Tibial nerve (tissue), 4 donors: ENCODE measurements at places on chromosomes 3 and 15.

GRCh38 chr15:77120576-77120975, 49.7 kb upstream of the TSPAN3 start:
- no peak for DNase-seq

DNA sequence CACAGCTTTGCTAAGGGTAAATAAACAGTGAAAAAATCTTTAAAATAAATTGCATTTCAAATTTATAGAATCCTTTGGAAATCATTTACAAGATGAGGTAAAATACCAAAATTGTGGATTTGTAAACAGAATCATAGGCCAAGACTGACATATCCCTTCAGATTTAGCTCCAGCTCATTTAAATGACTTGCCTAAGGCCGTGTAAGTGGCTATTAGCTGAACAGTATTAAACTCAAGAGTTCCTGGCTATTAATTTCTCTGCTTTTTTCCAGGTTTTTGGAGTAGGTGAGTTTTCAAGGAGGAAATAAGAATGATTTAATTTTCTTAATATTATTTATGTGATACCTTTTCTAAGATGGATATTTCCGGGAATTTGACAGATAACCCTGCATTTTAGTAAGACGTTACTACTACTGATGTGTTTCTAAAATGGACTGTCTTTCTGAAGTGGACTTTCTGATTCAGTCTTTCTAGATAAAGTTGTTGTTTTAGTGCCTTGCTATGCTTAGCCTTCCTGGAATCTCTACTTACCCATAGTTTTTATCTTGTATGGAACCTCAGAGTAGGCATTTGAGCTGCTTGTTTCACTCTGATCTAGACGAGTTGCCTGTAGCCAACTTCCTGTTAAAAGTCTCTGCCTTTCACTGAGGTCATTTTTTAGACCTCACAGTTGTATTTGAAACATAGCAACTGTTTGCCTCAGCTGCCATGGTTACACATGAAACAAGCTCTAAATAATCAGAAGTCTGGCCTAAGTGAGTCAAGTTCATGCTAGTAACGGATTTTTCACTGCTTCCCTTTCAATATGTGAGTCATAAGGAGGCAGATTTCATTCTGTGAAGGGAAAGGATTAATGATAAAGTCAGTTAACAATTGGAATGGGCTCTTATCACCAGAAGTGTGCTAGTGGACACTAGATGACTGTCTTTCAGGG, 127.0 kb downstream of the KLHL25 start:
- DNase-seq = peak; percentile 53

GRCh38 chr3:18481946-18482548, 56.9 kb upstream of the SATB1 start:
- DNase-seq = no peak

DNA sequence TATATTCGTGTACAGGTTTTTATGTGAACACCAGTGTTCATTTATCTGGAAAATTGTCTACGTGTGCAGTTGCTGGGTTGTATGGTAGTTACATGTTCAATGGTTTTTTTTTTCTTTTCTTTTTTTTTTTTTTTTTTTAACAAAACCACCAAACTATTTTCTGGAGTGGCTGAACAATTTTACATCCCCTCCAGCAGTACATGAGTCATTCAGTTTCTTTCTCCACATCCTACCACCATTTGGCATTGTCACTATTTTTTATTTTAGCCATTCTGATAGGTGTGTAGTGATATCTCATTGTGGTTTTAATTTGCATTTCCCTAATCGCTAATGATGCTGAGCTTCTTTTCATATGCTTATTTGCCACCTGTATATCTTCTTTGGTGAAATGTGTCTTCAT, 256.3 kb upstream of the EOMES start:
- no peak for DNase-seq

DNA sequence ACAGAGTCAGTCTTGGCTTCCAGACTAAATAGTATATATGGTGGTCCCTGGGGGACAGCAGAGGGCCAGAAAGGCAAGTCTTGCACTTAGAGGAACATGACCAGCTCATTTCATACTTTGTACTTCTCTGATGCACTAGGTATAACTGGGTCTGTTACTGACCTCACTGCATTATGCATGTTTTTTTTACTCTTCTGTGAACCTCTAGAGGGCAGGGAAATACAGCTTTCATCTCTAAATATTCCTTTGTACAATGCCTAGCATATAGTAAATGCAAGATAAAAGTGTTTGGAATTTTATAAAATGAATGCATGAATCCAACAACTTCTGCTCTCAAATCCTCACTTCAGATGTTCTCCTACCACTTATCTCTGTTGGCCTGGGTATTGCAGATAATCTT, 23.4 kb upstream of the ARL14 start:
- no peak for DNase-seq

DNA sequence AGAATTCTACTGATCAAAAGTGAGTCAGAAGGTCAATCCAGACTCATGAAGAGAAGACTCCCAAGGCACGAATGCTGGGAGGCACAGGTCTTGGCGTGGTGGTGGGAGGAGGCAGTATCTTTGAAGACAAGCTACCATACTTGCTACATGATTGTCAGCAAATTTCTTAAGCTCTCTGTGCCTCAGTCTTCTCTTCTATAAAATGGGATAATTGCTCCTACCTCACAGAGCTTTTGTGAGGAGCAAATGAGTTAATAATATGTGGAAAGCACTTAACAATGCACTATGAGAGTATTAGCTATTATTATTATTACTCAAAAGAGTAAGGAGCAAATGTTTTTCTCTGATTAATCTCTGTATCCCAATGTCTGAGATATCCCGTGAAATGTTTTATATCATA, 36.2 kb downstream of the EHD4 start:
- no peak for DNase-seq

DNA sequence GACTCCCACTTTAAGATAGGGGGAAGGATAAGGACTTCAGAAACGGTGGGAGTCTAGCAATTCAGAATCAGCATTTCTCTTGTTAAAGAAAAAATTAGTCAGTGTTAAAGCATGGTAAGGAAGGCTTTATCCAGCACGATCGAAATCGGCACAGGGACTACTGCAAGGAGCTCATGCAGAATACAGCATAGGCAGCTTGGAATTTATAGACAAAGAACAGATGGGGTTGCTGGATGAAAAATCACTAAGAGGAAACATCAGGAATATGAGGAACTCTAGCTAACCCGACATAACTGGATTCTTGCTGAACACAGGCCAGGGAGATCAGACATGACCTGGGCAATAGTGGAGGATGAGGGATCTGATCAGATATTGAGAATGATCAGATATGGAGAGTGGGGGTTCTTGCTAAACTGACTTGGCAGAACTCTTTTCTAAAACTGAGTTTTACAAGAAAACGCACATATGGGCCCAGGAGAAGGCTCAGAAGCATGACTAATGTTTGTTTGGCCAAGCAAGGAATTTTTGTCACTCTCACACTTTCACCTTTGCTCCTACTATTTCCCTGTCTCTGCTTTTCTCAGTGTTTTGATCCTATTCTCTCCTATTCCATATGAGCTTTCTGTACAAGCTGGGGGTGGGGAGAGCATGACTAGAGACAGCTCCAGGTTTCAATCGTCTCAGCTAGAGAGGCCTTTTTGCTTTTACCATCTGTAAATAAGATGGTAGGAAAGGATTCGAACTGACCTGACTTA, 3.9 kb upstream of the PLCH1 start:
- no peak for DNase-seq

DNA sequence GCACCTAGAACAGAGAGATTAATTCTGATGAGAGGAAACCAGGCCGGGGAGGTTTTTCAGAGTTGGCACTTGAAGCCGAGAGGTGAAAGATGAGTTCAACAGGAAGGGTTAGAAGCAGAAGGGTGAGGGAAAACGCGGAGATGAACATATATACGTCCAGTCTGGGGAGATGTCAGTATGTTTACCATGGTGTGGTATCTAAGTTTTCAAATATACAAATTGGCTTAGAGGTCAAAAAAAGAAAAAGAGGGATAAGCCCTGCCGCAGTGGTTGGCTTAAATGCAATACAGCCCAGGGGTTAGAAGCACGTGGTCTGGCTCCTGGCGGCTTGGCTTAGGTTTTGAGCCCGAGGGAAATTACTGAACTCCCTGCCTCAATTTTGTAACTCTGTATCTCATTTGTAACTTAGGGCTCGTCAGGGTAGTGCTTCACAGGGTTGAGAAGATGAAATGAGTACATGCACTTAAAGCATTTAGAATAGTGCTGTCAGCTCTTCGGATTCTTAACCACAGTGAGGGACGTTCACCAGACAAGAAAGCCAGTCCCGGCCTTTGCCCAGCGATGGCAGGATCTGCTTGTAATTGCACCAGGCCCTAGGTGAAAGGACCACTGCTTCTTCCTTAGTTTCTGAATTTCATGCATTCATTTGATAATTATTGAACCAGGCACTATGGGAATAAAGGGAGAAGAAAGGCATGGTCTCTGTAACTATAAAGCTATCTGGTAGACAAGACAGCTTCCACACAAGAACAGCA, 6.4 kb downstream of the HES1 start:
- peak; percentile 26 for DNase-seq

DNA sequence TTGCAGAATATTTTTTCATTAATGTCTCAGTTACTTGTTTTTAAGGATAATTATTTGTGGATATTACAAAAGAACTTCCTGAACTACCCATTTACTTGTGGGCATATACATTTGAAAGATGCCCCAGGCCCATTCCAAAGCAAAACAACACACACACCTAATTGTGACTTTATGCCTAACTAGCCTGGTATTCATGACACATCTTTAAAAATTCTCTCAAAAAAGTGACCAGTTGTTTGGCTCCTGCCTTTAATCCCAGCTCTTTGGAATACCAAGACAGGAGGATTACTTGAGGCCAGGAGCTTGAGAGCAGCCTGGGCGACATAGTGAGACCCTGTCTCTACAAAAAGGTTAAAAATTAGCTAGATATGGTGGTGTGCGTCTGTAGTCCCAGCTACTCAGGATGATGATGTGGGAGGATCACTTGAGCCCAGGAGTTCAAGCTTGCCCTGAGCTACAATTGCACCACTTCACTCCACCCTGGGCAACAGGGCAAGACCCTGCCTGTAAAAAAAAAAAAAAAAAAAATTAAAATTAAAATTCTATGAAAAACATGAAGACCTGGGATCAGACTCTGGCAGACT, 51.7 kb upstream of the SLC4A7 start:
- no peak for DNase-seq

DNA sequence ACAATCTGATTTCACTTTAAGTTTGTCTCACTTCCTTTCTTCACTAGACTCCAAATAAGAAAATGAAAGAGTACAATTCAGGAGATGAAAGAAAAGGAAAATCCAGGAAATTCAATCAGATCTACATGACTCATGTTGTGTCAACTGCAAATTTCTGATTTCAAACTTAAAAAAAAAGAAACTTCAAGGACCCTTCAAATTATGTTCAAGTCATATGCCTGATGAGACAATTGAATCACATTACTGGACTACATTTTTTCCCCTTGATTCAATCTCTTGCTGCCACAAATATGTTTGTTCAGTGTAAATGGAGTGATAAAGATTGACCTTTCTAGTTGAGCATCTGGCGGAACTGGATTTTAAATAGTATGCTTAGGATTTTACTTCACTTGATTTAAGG, 37.4 kb downstream of the FRMD5 start:
- DNase-seq = no peak

DNA sequence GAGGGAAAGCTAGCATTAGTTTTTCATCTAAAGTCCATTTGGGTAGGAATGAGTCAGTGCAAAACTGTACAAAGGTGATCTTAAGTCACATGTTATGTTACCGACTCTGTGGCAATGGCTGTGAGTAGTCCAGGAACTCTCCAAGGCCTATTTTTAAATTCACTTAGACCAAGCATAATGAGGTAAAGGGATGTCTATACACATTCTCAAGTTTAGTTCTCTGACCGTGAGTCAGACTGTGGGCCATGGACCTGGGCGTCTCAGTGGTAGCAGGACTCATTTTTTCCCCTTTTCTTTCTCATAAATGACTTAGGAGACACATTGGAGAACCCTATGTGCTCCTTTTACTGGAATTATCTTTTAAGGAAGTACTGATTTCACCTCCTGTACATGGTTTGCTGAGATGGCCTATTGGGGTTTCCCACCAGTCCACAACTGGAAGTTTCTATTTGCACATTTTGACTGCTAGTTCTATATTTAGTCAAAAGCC, 488.7 kb upstream of the TPRG1 start:
- no peak for DNase-seq

DNA sequence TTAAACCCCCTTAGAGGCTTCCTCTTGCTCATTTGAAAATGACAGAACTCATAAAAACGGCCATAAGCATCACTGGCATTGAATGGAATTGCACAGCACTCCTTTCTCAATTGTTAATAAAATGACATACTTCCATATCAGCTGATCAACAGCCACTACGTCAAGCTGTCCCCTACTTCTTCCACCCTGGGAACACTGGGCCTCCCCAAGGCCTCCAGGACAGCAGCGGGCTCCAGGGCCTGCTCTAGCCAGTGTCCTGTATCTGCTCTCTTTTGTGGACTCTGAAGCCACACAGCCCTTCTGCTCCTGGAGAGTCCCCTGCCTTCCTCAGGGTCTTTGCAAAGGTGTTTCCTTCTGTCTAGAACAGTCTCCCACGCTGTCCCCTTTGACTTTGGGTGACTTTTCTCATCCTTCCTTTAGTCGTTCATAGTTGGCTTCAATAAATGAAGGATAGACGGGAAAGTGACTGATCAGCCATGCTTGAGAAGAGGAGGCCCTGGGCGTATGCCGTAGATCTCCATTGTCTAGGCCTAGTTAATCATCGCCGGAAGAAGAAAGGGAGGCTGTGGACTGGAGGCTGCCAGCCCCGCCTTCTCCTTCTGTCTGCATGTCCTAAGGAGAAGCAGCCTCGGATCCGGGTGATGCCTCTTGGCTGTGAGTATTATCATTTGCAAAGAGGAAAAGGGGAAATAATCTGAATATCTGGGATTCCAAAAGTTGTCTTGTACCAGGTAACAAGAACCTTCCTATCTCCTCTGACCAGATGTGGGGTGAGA, 4.7 kb upstream of the THSD4 start:
- DNase-seq = no peak

DNA sequence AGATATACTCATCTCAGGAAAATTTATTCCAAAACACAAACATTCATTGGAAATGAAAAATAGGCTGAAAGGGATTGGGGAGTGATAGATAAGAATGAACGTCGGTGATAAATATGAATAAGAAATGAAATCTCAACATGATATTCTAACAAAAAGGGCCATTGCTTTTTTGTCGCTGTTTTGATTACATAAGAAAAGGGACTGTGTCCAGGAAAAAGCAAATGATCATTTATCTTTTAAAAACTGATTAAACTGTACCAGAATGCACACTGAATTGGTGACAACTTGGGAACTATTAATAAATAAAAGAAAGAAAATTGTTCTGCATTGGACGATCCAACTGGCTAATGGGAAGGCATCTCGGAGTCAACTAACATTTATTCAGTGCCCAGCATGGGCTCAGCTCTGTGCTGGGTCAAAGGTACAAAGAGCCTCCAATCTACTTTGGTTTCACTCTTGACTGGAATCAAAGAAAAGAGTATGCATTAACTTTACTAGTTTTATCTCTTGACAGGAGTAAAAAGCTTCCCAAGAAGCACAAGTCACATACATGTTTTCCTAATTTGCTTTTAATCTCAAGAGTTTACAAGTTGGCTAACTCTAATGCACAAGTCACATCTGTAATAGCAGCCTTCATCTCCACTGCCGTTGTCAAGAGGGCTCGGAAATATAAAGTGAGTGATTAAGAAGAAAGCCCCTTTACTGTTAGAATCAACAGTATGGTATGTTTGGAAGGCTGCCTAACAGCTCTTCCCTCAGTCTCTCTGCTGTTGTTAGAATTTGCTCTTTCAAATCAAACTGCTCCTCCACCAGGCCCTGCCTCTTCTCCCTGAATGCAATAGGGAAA, 280.0 kb downstream of the IGSF11 start:
- no peak for DNase-seq

- DNase-seq = no peak
Observed at GRCh38 chr3:22117751-22118346, 366.8 kb upstream of the ZNF385D start.
